Uterus (tissue), 4 donors: ENCODE measurements at places on chromosomes 1 and 21. TPM values are rescaled to one million over a fixed set of nuclear protein-coding genes. Genes with fewer than 3 reads are reported as not detected.

KLHDC9 gene
- 3.1 TPM for total RNA-seq

CRP gene
- total RNA-seq = not detected

DNA sequence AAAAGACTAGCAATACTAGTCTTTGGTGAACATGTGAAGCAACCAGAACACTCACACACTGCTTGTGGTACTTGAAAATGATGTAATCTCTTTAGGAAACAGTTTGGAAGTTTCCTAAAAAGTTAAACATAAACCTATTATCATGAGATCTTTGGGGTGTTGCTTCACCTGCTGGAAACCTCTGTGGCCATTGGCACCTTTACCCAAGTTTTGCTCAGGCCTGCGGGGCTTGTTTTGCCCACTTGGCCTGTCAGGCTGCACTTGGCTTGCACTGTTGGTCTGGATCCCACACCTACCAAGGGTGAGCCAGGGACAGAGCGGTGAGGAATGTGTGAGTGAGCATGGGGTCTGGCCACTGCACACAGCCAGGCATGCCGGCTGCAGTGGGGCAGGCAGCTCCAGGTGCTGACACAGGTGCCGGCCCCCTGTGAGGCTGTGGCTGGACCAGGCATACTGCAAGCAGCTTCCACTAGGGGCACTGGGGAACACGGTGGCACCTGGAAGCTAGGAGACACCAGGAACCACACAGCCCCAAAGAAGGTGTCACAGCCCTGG, 14.4 kb upstream of the FNBP1L start:
- no peak overlapping the region for H3K4me3 ChIP-seq
- no peaks in the 10 kb centered on the region for H3K36me3 ChIP-seq
- H3K27me3 ChIP-seq = no peaks in the 10 kb centered on the region
- H3K4me1 ChIP-seq = no peaks in the 10 kb centered on the region
- no peak overlapping the region for H3K27ac ChIP-seq

- no peaks in the 10 kb centered on the region for H3K36me3 ChIP-seq
- peaks cover 8% of the 10 kb centered on the region for H3K4me1 ChIP-seq
- no peak for DNase-seq
These were observed 46.9 kb downstream of the FMO3 start for GRCh38 chr1:171137580-171137979.

DNA sequence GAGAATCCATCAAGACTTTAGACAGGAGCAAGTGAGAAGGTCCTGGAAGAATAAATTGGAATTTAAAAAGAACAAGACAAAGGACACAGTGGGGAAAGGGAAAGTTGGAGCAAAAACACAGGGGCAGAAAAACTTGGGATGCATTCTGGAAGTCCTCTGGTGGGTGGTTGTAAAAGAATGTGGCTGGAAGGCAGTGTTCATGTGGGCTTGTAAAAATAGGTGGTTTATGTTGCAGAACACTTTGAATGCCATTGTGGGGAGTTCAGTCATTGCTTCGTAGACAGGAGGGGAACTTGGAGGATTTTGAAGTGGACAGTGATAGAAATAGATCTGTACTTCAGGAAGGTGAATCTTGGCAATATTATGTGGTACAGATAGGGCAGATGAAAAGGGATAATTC, 15.2 kb downstream of the KIF1B start:
- no peak overlapping the region for H3K27ac ChIP-seq
- no peak for DNase-seq
- H3K27me3 ChIP-seq = no peaks in the 10 kb centered on the region
- no peak overlapping the region for H3K4me3 ChIP-seq

- H3K4me1 ChIP-seq = no peaks in the 10 kb centered on the region
- DNase-seq = no peak
These were observed 21.7 kb upstream of the FAAH start for GRCh38 chr1:46372431-46372830.

DNA sequence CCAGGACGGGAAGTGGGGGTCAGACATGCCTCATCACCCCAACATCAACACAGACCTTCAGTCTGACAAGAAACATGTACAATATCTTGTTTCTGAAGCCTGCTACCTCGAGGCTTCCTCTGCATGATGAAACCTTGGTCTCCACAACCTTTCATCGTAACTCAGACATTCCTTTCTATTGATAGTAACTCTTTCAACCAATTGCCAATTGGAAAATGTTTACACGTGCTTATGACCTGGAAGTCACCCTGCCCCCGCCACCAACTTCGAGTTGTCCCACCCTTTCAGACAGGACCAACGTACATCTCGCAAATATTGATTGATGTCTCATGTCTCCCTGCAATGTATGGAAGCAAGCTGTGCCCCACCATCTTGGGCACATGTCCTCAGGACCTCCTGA, 159.5 kb downstream of the ETS2 start:
- H3K27ac ChIP-seq = no peak overlapping the region
- no peaks in the 10 kb centered on the region for H3K27me3 ChIP-seq
- no peaks in the 10 kb centered on the region for H3K4me1 ChIP-seq
- no peaks in the 10 kb centered on the region for H3K36me3 ChIP-seq
- no peak for DNase-seq
- no peak overlapping the region for H3K4me3 ChIP-seq

DNA sequence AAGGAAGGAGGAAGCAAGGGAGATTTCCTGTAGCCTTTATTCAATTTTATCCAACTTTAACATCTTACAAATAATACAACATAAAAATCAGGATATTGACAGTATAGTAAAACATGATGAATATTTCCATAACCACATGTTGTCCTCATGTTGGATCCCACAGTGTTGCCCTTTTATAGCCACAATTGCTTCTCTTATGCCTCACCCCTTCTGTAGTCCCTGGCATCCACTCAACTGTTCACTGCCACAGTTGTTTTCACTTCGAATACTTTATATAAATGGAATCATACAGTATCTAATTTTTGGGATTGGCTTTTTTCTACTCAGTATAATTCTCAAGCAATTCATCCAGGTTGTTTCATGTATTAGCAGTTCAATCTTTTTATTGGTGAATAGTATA, 44.8 kb downstream of the SRSF11 start:
- no peak overlapping the region for H3K27ac ChIP-seq
- no peaks in the 10 kb centered on the region for H3K4me1 ChIP-seq
- DNase-seq = no peak
- no peaks in the 10 kb centered on the region for H3K27me3 ChIP-seq
- H3K4me3 ChIP-seq = no peak overlapping the region
- no peaks in the 10 kb centered on the region for H3K36me3 ChIP-seq
